ENCODE measurements at places on chromosomes 5 and 9.

- no peak for DNase-seq
These were observed 42.3 kb downstream of the TENT4A start for GRCh38 chr5:6755519-6755918.

DNA sequence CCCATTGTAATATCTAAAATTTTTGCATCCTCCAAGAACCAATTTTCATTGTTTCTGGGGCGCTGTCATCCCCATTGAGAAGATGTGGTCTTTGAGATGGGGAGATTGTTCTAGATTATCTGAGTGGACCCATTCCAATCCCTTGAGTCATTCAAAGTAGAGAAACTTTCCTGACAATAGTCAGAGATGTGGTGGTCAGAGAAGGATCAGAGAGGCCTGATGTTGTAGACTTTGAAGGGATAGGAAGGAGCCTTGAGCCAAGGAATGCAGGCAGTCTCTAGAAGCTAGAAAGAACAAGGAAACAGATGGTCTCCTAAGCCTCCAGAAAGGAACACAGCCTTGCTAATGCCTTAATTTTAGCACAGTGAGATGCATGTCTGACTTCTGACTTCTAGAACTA lies 80.4 kb downstream of the TEK start:
- DNase-seq: no peak

GRCh38 chr9:75086541-75087288 lies 1.2 kb downstream of the NMRK1 start:
- no peak for DNase-seq

DNA sequence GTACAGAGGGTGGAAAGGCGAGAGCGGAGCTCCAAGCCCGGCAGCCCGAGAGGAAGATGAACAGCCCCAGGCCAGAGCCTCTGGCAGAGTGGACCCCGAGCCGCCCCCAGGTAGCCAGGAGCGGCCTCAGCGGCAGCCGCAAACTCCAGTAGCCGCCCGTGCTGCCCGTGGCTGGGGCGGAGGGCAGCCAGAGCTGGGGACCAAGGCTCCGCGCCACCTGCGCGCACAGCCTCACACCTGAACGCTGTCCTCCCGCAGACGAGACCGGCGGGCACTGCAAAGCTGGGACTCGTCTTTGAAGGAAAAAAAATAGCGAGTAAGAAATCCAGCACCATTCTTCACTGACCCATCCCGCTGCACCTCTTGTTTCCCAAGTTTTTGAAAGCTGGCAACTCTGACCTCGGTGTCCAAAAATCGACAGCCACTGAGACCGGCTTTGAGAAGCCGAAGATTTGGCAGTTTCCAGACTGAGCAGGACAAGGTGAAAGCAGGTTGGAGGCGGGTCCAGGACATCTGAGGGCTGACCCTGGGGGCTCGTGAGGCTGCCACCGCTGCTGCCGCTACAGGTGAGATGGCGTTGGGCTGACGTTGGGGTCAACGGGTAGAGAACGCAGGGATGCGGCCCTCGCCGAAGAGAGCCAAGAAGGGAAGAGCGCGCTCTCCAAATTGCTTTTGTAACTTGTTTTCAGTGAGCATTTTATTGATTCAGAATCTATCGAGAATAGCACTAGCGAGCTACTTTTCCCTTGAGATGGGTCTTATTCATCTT lies at the start of gene PTGER4:
PTGER4 (plus strand) TSS at position 3 of the 769 bp plus-strand sequence. CDS start 1,079 bp downstream, outside the sequence.
- no peak for DNase-seq

- no peak for DNase-seq
These were observed 36.4 kb downstream of the PHF2 start for GRCh38 chr9:93612796-93613154.

GRCh38 chr5:134889335-134889734 lies 15.2 kb downstream of the TXNDC15 start:
- DNase-seq: no peak

DNA sequence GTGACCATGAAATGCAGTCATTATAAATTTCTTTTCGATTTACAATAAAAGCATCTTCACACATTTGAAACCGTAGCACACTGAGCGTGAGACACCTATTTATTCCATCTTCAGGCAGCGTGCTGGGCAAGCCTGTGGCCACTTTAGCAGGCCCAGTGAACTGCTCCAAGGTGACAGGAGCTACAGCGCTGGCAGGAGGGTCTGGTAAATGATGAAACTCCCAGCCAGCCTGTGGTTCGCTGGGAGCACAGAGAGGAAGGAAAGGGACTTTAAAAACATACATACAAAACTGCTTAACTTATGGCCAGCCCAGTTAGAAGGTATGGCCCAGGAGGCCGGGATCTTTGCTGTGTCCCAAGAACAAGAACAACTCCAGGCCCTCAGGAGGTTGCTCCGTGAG lies 5.1 kb downstream of the RAPGEF1 start:
- DNase-seq: no peak

All from AG08395 (cell line).